ENCODE measurements at places on chromosomes 12 and 14.

DNA sequence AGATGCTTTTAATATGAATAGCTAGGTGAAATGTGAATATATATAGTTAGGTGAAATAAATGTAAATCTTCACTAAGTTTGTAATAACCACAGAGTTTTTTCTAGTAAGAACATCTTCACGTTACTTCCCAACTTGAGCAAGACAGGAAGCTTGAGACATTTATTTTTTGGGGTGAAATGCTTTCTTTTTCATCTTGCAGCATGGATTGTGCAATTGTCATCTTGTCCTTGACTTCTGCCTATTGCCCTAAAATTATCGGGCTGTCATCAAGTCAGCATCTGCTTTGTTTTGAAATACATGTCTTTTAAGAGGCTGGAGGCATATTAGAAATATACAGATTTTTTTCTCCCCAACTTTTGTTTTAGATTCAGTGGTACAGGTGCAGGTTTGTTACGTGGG, 433.9 kb downstream of the PCNX1 start:
- DNase-seq = no peak

DNA sequence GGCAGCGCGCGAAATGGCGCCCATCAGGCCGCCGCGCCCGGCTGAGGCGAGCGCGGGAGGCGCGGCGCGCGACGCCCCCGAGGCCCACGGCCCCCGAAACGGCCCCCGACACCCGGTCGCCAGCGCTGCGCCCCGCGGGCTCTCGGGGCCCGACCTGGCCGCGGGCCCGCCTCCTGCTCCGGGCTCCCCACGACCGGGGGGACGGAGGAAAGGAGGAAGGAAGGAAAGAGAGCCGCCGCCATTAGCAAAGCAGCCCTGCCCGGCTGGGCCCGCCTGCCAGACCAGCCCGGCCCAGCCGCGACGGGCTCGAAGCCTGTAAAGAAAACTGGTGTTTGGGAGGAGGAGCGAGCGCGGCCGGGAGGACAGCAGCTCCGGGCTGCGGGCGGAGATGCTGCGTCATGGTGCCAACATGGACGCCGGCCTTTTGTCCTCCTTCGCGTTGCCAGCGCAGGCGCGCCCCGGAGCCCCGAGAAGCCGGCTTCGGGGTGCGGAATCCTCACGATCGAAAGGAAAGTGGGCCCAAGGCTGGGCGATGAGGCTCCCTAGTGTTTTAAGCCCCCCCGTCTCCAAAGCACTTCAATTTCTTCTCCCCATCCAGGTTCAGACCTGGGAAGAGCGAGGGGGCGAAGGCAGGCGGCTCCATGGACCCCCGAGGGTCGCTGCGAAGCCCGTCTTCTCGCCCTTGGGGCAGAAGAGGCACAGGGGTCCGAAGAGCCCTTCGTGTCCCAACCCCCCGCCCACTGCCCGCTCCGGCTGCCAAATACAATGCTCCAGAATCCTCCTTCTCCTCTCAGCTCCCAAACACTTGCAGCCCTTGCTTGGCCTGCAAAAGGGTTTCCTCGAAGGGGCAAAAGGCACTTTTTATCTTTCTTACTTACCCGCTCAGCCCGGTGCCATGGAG, 2.9 kb upstream of the SETD1B start:
- DNase-seq = peak; percentile 30

DNA sequence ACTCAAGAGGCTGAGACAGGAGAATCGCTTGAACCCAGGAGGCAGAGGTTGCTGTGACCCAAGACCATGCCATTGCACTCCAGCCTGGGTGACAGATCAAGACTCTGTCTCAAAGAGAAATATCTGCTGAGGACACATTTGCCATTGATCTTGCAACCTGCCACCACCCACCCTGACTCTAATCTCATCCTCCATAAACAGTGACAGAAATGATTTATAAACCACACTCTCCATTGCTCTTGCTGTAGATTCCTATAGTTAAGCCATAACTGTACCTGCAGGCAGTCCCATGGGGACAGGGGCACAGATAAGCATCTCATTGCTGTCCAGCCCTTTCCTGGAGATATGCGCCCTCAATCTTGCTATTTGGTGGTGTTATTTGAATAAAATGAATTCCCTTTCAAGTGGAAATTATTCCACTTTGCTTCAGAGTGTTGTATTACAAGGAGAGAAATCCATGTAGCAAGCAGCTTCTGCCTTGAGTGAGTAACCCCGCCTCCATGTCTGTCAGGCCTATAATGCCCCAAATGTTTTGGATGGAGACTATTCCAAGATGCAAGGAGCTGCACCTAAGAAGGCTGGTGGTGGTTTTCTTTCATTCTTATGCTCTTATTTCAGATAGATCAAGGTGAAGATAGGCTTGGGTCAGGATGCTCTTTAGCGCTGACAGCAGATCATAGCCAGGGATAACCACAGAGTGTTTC, 3.0 kb upstream of the ZDHHC22 start:
- no peak for DNase-seq

GRCh38 chr12:55425954-55426353, at the start of gene OR6C76:
OR6C76 (plus strand) TSS chr12:55426254; CDS start chr12:55426254, 0 bp downstream.
- DNase-seq = no peak

GRCh38 chr12:105330283-105330930, at the start of gene C12orf75:
C12orf75 (plus strand) TSS chr12:105330691; CDS start chr12:105330892, 201 bp downstream.
- peak; percentile 54 for DNase-seq

GRCh38 chr12:69102856-69103255, 136.5 kb upstream of the CPSF6 start:
- DNase-seq = no peak

GRCh38 chr12:107351713-107352112, 258.4 kb upstream of the CRY1 start:
- DNase-seq = no peak

DNA sequence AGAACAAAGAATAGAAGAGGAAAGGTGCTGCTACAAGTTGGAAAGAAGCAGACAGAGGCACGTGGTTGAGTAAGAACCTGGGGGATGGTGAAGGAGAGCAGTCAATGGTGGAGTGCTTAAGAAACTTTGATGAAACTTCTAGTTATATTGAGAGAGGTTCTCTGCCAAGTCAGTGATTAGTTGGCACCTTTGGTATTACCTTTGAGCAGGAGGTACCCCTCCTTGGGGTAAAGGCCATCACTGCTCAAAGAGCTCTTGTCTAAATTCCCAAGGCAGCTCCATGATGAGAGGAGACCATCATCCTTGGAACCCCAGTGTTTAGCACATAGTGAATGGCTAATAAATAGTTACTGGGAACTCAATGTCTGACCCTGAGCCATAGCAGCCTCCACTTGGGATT, 1.7 kb upstream of the EGLN3 start:
- DNase-seq = no peak

- no peak for DNase-seq
These were observed 525.3 kb downstream of the MED13L start for GRCh38 chr12:115752156-115752555.

Data from activated naive CD4-positive, alpha-beta T cell (primary cell).